Stimulated activated CD4-positive, alpha-beta T cell treated with anti-CD3 and anti-CD28 coated beads, Interleukin-12 subunit alpha, Interleukin-12 subunit beta, amount 100 ng/mL, for 24 hours (primary cell): ENCODE measurements at places on chromosomes 7 and 10.

- DNase-seq: no peak
Measured at GRCh38 chr7:76063525-76063924, 15.6 kb downstream of the MDH2 start.

GRCh38 chr7:20906801-20907453 is 120.2 kb upstream of the SP8 start:
- no peak for DNase-seq

- DNase-seq: no peak
Measured at GRCh38 chr7:1293950-1294411, 61.3 kb downstream of the UNCX start.

DNA sequence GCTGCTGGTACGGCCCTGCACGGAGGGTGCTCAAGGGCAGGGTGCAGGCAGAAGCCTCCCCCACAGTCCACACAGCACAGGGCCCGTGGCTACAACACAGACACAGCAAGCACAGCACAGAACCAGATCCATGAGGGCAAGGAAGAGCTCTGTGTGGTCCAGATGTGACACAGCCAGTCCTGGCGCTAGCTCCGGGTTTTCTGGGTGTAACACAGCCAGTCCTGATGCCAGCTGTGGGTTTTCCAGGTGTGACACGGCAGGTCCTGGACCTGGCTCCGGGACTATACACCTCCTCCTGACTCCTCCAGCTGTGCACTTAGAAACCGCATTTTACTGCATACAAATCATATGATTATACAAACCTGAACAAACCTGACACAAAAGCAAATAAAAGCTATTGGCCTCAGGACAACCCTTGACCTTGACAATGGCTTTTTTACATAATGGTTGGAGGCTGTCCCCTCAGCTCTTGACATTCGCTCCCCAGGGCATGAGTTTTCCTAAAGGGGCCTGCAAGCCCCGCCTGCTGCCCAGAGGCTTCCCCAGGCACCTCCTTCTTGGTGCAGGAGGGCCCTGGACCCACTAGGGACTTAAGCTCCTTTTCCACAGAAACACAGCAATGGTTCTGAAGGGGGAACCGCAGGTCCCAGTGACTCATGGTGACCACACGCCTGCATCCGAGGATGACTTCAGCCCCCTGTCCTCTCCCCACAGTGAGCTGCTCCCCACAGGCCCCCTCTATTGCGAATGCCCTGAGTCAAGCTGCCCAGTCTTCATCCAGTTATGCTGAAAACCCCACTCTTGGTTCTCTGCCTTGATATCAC is 209.6 kb downstream of the PTPRN2 start:
- DNase-seq: no peak

GRCh38 chr7:130135208-130136205 is 65.2 kb downstream of the KLHDC10 start:
- DNase-seq: no peak

- no peak for DNase-seq
Measured at GRCh38 chr7:131691454-131692130, 135.2 kb upstream of the PODXL start.

GRCh38 chr7:75808106-75808505 is 5.5 kb downstream of the CCL24 start:
- DNase-seq: no peak

DNA sequence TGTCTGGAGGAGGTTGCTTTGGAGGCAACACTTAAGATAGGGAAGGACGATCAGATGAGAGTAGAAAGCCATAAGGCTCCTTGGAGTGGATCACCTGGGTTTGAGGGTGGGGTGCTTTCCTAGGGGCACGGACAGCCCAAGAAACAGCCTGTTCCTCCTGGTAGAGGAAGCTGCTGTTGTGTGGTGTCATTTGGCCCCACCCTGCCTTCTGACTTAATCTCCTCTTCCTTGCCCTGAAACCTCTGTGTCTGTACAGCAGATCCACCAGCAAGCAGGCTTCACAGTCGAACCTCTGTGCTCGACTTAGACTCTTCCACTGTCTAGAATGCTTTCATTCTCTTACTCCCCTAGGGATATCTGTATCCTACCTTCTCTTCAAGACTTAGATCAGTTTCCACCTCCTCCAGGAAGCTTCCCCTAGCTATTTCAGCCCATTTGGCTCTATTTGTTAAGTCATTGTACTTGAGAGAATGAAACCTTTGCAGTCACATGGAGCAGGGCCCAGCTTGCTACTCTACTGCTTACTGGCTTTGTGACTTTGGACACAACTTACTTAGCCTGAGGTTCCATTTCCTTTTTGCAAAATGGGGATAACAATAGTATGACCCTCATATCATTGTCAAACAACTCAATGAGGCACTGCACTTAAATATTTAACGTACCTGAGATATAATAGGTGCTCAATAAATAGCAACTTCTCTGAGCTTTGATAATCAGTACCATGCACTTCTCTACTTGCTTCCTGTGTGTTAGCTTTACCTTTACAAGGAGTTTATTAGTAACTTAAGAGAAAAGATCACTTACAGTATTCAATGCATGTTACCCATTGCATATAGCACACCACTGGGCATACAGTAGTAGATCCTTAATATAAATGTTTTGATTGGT is 5.0 kb downstream of the MXI1 start:
- DNase-seq: no peak

- no peak for DNase-seq
Measured at GRCh38 chr7:19572566-19572965, 136.3 kb downstream of the POLR1F start.

GRCh38 chr10:24223953-24224352 is 15.0 kb downstream of the KIAA1217 start:
- no peak for DNase-seq

- DNase-seq: no peak
Measured at GRCh38 chr10:33661580-33662336, 327.3 kb upstream of the NRP1 start.

DNA sequence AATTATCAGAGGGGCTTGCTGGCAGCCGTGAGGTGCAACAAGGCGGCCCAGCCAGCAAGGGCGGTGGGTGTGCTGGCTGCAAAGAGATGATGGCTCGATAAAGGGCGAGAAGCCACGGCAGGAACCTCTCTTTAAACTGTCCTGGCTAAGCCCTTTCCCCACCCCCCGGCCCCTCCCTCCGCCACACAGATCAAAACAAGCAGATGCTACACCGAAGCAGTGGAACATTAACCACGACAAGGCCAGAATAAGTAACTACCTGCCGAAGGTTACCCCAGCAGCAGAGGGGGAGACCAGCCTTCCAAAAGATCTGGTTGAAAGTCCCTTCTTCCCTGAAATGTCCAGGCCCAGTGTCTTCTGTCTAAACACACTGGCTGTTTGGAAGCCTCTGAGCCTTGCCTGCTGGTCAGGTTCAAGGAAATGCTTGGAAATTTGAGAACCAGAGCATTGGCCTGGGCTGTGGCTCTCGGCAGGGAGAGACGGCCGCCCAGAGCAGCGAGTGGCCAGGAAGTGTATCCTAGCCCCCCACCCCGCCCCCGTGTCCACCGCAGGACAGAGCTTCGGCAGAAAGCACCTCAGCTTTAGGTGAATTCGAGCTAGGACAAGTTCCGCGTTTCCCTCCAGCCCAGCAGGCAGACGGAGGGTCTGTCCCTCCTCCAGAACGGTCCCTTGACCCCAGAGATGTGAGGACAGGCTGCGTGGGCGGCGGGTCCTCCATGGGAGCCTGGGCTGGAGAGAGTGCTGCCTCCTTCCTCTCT is 2.1 kb downstream of the FAM20C start:
- DNase-seq: no peak

GRCh38 chr7:111364413-111364812 is 197.9 kb downstream of the IMMP2L start:
- no peak for DNase-seq

DNA sequence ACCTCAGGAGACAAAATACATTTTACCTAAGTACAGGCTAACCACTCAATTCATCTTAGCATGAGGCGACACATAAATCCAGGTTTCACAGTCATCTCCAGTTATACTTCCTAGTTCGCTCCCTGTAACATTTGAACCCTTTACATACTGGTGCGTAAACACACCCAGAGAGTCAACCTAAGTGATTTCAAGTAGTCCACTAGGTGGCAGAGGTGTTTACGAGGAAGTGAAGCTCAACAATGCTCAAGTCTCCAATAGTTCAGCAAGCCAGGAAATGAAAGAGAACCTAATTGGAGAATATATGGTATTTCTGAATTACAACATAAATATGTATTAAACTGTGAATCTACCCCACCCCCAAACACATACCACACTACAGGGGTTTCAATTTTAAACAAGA is 76.3 kb upstream of the ABCB5 start:
- DNase-seq: no peak

- DNase-seq: no peak
Measured at GRCh38 chr7:134339475-134339874, 22.7 kb upstream of the SLC35B4 start.

DNA sequence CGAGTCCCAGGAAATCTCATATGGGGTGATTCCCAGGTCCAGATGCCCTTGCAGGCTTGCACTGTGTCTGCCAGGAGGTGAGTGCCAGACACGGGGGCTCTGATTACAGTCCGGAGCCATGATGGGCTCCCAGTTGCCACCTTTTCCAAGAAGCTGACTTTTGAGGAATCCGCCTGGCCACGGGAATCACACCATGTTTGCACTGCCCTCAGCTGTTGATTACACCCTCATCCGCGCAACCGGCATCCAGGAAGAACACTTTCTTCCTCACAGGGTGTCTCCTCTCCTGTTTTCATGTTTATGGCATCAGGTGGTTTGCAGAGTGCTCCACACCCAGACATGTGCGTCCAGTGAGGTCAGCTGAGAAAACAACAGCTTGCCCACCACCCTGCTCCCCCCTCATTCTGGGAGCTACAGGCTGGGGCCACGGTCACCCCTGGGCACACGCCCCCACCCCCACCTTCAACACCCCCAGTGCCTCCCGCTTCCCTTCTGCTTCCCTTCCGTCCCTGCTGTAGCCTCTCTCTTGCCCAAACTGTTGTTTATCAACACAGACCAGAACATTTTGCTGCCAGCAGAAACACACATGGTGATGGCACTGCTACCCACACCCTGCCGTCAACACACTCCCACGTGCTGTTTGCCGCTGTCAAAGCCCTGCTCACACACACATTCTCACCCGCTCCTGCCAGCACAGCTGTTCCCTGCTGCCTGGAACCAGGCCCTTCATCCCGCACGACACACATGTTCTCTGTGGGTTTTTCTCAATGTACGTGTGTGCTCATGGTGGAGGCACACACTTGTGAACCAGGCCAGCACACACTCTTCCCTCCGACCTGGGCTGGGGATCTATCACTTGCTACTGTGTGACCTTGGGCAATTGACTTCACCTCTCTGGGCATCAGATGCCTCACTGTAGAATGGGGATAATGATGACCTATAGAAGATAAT is 35.8 kb downstream of the DDIT4 start:
- no peak for DNase-seq

GRCh38 chr10:98030093-98030821 is at the start of gene CRTAC1:
Gene CRTAC1, minus strand, starts transcription at chr10:98030621. Its CDS starts 149 bp downstream, at chr10:98030472.
- no peak for DNase-seq

- DNase-seq: no peak
Measured at GRCh38 chr10:47349941-47350371, 1.8 kb downstream of the RBP3 start.

- DNase-seq: no peak
Measured at GRCh38 chr7:157090485-157091165, 48.1 kb upstream of the UBE3C start.

DNA sequence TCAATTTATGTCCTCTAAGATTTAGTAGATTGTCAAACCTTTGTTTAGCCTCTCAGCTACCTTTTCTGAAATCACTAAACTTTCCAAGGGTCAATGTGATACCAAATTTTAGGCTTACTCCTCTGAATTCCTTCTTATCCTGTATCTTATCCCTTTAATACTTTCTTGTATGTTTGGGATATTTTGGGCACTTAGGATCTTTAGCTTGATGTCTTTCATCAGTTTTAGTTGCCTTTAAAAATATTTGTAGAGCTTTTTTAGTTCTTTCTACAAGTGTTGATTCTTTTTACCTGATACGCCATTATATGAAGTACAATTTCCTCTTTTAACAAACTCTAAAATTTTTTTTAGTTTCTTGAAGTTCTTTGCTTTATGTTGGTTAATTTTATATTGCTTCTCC is 30.7 kb upstream of the HDAC9 start:
- DNase-seq: no peak

GRCh38 chr10:9302140-9302746 is 1247.8 kb downstream of the GATA3 start:
- DNase-seq: no peak
